ENCODE measurements at places on chromosomes 4 and X. TPM values are rescaled to one million over a fixed set of nuclear protein-coding genes. Genes with fewer than 3 reads are reported as not detected.

VSIG4 gene
- not detected for total RNA-seq

BGN gene
- total RNA-seq: 0.48 TPM

PITX2 gene
- not detected for total RNA-seq

RAB41 gene
- not detected for total RNA-seq

SYTL5 gene
- total RNA-seq: 0.48 TPM

F9 gene
- not detected for total RNA-seq

UGT2A1 gene
- total RNA-seq: not detected

SSX2B gene
- total RNA-seq: not detected

MTTP gene
- total RNA-seq: under 0.01 TPM

LPAR4 gene
- not detected for total RNA-seq

MAGEA11 gene
- total RNA-seq: not detected

MAGEA10 gene
- not detected for total RNA-seq

DGAT2L6 gene
- not detected for total RNA-seq

ATP2B3 gene
- not detected for total RNA-seq
